ENCODE measurements at places on chromosomes 1 and 21.

DNA sequence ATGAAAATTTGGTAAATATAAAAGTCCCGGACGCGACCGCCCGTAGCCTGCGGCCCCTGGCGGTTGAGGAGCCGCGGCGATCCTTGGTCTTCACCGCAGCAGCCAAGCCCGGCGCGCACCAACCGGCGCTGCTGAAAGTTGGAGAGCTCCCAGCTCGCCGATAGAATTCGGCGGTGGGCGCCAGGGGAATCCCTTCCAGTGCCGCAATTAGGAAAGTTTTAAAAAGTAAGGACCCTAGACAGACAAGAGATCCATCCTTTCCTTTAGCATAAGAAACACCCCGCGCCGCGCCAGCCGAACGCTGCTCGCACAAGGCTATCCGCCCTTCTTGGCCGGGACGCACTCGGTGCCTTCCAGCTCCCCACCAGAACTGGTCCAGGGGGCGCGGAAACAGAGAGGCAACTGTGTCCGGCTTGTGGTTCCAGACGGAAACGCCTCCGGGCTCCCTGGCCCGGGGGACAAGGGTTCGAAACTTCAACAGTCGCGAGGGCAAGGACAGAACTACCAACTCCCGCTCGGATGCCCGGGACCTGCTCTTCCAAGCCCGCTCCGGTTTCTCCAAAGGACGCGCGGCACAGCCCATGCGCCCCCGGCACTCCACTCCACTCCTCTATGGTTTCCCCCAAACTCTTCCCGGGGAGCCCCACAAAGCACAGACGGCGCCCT lies 1.7 kb downstream of the FAM78B start:
- H3K4me1 ChIP-seq: peaks cover 18% of the 10 kb centered on the region
- no peak overlapping the region for H3K27ac ChIP-seq
- peaks cover 16% of the 10 kb centered on the region for H3K27me3 ChIP-seq
- H3K36me3 ChIP-seq: no peaks in the 10 kb centered on the region
- no peak for DNase-seq

GRCh38 chr21:42426424-42426823 lies 22.7 kb downstream of the UBASH3A start:
- DNase-seq: no peak
- H3K4me1 ChIP-seq: peaks cover 52% of the 10 kb centered on the region
- H3K27me3 ChIP-seq: no peaks in the 10 kb centered on the region
- H3K36me3 ChIP-seq: peaks cover 63% of the 10 kb centered on the region
- no peak overlapping the region for H3K4me3 ChIP-seq

DNA sequence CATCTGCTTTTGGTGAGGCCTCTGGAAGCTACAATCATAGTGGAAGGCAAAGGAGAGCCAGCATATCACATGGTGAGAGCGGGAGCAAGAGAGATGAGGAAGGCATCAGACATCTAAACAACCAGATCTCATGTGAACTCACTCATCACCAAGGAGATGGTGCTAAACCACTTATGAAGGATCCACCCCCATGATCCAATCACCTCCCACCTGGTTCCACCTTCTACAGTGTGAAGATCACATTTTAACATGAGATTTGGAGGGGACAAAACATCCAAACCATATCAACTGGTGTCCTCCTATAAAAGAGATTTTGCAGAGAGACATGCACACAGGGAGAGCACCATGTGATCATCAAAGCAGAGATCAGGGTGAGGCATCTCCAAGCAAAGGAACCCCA lies 578.6 kb downstream of the MATN1 start:
- no peak overlapping the region for H3K27ac ChIP-seq
- no peaks in the 10 kb centered on the region for H3K4me1 ChIP-seq
- DNase-seq: no peak

- H3K27ac ChIP-seq: no peak overlapping the region
- H3K4me3 ChIP-seq: no peak overlapping the region
- no peaks in the 10 kb centered on the region for H3K4me1 ChIP-seq
- DNase-seq: no peak
Measured at GRCh38 chr1:86573763-86574484, 27.0 kb downstream of the CLCA4 start.

- DNase-seq: no peak
- no peaks in the 10 kb centered on the region for H3K36me3 ChIP-seq
- no peak overlapping the region for H3K4me3 ChIP-seq
- H3K27ac ChIP-seq: no peak overlapping the region
- peaks cover 14% of the 10 kb centered on the region for H3K27me3 ChIP-seq
Measured at GRCh38 chr1:145884675-145885074, 991 bp downstream of the ANKRD35 start.

- H3K27ac ChIP-seq: no peak within 1 kb of the TSS
- peaks cover 15% of the 10 kb centered on the region for H3K27me3 ChIP-seq
- peaks cover 13% of the 10 kb centered on the region for H3K4me1 ChIP-seq
- H3K36me3 ChIP-seq: no peaks in the 10 kb centered on the region
- peak within 1 kb of the TSS; percentile 32 for H3K4me3 ChIP-seq
Measured at GRCh38 chr1:26959722-26960624, at the start of gene KDF1. KDF1 (minus strand) TSS chr1:26960468; CDS start chr1:26952380, 8,088 bp downstream.

DNA sequence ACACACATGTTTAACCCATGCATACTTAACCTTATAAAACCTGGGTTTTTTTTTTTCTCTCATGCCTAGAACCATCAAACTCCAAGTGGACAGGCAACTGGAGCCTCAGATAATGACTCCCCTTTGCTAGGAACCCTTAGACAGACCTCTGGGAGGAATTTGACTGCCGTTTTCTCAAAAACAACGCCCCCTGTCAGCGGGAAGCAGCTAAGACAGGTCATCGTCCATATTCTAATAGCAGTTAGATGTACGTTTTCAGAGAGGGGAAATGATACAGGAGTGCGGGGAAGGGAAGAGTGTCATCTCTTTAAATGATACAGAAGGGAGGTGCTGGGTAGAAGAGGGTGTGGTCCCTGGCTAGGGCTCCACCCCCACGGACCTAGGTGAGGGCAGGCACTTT lies 34.7 kb downstream of the LRRC3 start:
- no peak for DNase-seq
- no peak overlapping the region for H3K4me3 ChIP-seq
- H3K4me1 ChIP-seq: no peaks in the 10 kb centered on the region
- H3K27me3 ChIP-seq: no peaks in the 10 kb centered on the region
- no peaks in the 10 kb centered on the region for H3K36me3 ChIP-seq

- H3K27ac ChIP-seq: no peak overlapping the region
- peaks cover 7% of the 10 kb centered on the region for H3K4me1 ChIP-seq
- H3K27me3 ChIP-seq: no peaks in the 10 kb centered on the region
- H3K4me3 ChIP-seq: peak overlapping the region; percentile 13
- DNase-seq: peak; percentile 38
Measured at GRCh38 chr21:32702702-32703101, 25.1 kb downstream of the SYNJ1 start.

GRCh38 chr1:49240709-49241221 lies 464.1 kb upstream of the BEND5 start:
- no peaks in the 10 kb centered on the region for H3K27me3 ChIP-seq
- no peak overlapping the region for H3K27ac ChIP-seq
- no peak for DNase-seq
- no peaks in the 10 kb centered on the region for H3K4me1 ChIP-seq
- H3K36me3 ChIP-seq: no peaks in the 10 kb centered on the region

- H3K4me1 ChIP-seq: peaks cover 20% of the 10 kb centered on the region
- H3K36me3 ChIP-seq: no peaks in the 10 kb centered on the region
- peak; percentile 89 for DNase-seq
- H3K27me3 ChIP-seq: no peaks in the 10 kb centered on the region
- peak within 1 kb of the TSS; percentile 60 for H3K27ac ChIP-seq
Measured at GRCh38 chr1:21439721-21440629, at the start of gene NBPF3. NBPF3 (plus strand) TSS chr1:21440137; CDS start chr1:21445087, 4,950 bp downstream.

DNA sequence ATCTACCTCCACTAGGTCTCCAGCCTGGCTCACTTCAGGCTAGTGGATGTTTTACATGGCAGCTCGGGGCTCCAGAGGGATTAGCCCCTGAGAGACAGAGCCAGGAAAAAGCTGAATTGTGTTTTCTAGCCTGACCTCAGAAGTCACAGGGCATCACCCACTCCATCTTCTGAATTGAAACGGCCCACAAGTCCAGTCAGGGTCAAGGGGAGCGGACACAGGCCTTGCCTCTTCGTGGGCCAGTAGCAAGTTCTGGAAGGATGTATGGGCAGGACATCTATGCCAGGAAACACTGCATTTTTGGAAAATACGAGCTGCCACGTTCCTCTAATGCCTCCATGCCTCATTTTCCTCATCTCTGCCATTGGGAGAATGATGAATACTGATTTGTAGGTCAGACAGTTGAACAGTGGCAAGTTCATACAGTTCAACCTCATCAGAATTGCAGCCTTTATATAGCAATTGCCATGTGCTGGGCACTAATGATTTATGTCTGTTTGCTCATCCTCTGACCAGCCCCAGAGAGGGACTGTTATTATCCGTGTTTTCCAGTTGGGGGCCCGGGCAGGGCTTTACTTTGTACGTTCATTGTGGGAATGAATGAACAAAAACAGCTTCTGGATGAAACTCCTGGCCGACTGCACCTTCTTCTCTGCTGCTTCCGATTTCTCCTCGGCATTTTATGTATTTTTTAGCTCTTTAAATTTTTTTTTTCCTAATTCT lies 23.2 kb upstream of the PCBP3 start:
- H3K4me1 ChIP-seq: peaks cover 9% of the 10 kb centered on the region
- H3K4me3 ChIP-seq: no peak overlapping the region
- no peak for DNase-seq
- H3K27ac ChIP-seq: no peak overlapping the region
- H3K27me3 ChIP-seq: no peaks in the 10 kb centered on the region
- no peaks in the 10 kb centered on the region for H3K36me3 ChIP-seq

DNA sequence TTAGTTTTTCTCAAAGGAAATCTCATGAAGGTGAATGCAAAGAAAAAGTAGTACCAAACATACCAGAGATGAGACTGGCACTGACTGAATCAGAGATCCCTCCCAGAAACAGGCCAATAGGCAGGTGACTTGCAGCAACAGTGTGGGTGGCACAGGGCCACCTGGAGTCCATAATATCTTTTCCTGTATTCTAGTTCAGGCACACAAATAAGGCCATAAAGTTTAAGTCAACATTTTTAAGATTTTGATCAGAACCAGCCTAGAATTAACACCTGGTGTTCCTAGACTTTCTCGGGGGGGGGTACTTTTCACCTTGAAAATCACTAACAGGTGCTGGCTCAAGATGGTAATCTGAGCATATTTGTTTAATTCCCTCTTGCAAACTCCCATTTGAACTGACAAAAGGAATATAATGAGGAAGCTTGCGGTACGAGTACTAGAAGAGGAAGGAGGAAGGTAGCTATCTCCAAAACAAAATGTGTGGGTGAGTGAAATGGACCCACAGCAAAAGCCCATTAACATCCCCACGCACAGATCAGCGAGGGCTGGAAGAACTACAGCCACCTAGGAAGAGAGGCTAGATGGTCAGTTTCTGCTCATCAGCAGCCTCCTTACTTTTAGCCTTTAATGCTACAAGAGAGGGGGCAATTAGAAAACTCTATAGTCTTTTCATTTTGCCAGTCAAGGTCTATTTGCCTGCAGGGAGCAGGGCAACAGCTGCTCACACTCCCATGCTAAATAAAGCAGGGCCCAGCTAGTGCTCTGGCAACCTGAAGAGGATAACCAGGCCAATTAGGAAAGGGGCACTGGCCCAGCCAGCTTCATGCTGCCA lies 18.9 kb downstream of the SDE2 start:
- H3K4me3 ChIP-seq: no peak overlapping the region
- H3K36me3 ChIP-seq: peaks cover 57% of the 10 kb centered on the region
- no peaks in the 10 kb centered on the region for H3K27me3 ChIP-seq
- H3K4me1 ChIP-seq: no peaks in the 10 kb centered on the region
- H3K27ac ChIP-seq: no peak overlapping the region
- no peak for DNase-seq

DNA sequence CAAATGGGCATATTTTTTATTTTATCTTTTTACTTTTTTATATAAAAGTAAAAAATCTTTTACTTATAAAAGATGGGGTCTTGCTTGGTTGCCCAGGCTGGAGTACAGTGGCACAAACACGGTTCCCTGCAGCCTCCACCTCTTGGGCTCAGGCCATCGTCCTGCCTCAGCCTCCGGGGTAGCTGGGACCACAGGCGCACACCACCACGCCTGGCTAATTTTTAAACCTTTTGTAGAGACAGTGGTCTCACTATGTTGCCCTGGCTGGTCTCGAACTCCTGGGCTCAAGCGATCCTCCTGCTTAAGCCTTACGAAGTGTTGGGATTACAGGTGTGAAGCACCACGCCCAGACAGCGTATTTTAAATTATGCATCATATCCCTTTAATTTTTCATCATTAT lies 986 bp downstream of the H6PD start:
- peak overlapping the region; percentile 72 for H3K27ac ChIP-seq
- no peaks in the 10 kb centered on the region for H3K36me3 ChIP-seq
- DNase-seq: no peak
- no peaks in the 10 kb centered on the region for H3K27me3 ChIP-seq

DNA sequence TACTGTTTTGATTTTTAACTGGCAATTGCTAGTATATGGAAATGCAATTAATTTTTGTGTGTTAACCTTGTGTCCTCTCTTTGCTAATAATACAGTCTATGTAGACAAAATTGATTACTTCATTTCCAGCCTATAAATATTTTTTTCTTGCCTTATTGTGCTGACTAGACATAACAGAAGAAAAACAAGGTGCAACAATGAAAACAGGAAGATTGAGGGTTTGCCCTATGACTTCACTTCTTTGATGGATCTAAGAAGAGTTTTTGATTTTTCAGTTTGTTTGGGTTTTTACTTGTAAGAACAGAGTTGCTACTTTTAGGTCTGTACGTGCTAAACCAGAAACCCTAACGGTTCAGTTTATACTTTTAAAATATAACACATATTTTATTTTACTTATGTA lies 8.5 kb upstream of the CNIH4 start:
- no peak overlapping the region for H3K27ac ChIP-seq
- H3K4me1 ChIP-seq: peaks cover 4% of the 10 kb centered on the region

DNA sequence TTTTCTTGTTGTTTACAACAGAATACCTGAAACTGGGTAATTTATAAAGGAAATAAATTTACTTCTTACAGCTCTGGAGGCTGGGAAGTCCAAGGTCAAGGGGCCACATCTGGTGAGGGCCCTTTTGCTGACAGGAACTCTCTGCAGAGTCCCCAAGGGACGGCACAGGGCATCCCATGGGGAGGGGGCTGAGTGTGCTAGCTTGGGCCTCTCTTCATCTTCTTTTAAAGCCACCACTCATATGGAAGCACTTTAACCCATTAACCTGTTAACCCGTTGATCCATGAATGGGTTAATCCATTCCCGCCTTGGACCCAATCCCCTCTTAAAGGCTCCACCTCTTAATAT lies 76.3 kb downstream of the OBSCN start:
- H3K36me3 ChIP-seq: no peaks in the 10 kb centered on the region
- no peaks in the 10 kb centered on the region for H3K27me3 ChIP-seq
- no peak overlapping the region for H3K4me3 ChIP-seq
- no peaks in the 10 kb centered on the region for H3K4me1 ChIP-seq
- DNase-seq: no peak

GRCh38 chr1:24951810-24952412 lies 21.8 kb upstream of the RUNX3 start:
- DNase-seq: no peak
- H3K27me3 ChIP-seq: no peaks in the 10 kb centered on the region
- no peaks in the 10 kb centered on the region for H3K36me3 ChIP-seq
- H3K4me1 ChIP-seq: peaks cover 38% of the 10 kb centered on the region
- H3K27ac ChIP-seq: no peak overlapping the region
- H3K4me3 ChIP-seq: no peak overlapping the region

GRCh38 chr21:28884481-28884880 lies 108.2 kb downstream of the LTN1 start:
- no peak for DNase-seq
- peak overlapping the region; percentile 94 for H3K4me3 ChIP-seq
- H3K27ac ChIP-seq: peak overlapping the region; percentile 93
- peaks cover 13% of the 10 kb centered on the region for H3K36me3 ChIP-seq
- no peaks in the 10 kb centered on the region for H3K27me3 ChIP-seq
